ENCODE measurements at places on chromosomes 11 and 22. TPM values are rescaled to one million over a fixed set of nuclear protein-coding genes. Genes with fewer than 3 reads are reported as not detected.

OR51E2 gene
- total RNA-seq: not detected

DNA sequence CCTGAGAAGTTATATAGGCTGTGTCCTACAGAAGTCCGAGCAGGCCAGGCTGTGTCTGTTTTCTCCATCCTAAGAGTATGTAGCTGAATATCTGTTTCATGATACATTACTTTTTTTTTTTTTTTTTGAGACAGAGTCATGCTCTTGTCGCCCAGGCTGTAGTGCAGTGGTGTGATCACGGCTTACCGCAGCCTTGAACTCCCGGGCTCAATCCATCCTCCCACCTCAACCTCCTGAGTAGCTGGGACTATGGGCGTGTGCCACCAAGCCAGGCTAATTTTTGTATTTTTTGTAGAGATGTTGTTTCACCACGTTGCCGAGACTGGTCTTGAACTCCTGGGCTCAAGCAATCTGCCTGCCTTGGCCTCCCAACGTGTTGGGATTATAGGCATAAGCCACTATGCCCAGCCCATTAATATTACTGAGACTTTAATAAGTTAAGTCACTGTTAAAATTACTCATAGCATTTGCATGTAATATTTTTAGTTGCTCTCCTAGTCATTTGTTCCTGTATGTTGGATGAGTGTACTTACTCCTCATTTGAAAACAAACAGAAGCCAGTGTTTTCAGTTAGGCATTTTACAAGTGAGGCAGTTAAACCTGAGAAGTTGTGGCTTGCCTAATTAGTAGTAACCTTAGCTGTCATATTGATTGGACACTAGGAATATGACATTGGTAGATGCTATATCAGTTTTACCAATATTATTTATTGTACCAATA, 26.1 kb downstream of the DRG1 start:
- DNase-seq: no peak

- peak; percentile 56 for DNase-seq
Observed at GRCh38 chr11:111663820-111664219, 61.6 kb downstream of the SIK2 start.

DNA sequence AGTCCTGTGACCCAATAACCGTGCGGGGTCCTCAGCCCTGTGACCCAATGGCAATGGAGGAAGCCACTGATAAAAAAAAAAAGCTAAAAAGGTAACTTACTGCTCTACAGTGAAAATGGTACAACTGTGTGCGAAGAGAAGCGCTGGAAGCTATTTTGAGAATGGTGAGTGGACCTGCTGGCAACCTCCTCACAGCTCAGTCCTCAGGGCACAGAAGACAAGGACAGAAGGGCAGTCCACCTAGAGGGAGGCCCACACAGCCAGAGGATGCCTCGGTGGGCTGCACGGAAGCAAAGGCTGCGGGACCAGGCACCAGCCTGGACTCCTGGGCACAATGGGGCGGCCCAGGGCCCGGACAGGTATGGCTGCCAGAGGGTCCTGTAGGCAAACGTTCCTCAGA, 35.6 kb downstream of the BRD1 start:
- no peak for DNase-seq

DNA sequence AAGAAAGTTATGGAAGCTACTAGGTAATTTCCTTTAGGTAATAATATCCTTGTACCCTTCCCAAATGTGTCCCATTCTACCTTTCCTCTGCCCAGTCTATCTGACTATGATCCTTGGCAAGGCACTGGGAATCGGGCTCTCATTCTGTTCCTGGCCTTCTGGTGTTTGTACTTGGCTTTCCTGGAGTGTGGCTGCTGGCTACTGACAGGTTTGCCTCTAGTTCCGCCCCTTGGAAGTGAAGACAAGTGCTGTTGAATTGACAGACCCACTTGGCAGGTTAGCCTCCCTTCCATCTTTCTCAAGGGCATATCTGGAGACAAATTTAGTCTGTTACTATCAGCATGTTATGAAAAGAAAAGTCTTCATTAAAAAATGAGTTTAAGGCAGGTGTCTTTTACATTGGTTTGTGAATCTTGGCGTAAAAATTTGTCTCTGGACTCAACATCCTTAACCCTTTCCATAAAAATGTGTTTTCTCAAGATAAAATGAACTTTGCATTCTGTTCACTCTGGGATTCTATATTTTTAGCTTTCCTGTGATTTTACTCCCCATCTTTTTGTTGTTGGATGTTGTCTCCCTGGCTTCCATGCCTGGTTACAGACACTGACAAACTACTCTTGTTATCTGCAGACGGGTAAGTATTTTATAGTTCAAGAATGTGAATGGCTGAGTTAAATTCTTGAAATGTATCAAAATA, 287.4 kb upstream of the PDGFD start:
- no peak for DNase-seq

GRCh38 chr11:86688398-86689179, 16.2 kb upstream of the ME3 start:
- no peak for DNase-seq

DNA sequence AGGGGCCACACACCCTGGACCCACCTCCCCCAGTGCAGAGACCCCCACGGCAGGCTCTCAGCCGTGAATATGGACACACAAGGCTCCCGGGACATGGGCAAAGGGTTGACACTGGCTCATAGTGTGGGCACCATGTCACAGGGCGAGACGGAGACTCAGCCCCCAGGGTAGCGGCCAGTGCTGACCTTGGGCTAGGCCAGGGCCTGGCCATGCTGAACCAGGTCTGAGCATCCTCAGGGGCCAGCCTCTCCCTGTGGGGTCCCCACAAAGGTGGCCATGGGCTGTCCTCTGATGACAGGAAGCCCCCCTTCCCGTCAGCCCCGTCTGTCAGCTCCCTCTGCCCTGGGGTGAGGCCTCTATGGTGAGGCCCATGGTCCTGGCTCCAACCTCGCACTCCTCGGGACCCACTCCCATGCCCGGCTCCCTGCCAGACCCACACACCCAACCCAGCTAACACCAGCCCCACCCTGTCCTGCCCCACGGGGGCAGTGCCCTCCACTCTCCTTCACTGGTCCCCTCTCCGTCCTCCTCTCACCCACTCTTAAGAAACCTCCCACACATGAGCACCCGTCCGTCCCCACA, 19.0 kb upstream of the PRODH start:
- no peak for DNase-seq

- DNase-seq: no peak
Observed at GRCh38 chr11:46972343-46972742, 35.8 kb downstream of the CSTPP1 start.

Data from dermis microvascular lymphatic vessel endothelial cell (primary cell).